ENCODE measurements at places on chromosomes 5 and 9.

GRCh38 chr9:130478736-130479575 lies 34.2 kb downstream of the ASS1 start:
- no peak for DNase-seq

- DNase-seq = no peak
Observed at GRCh38 chr9:3733039-3733408, 207.2 kb upstream of the RFX3 start.

GRCh38 chr5:105448271-105448670 lies 1885.7 kb upstream of the NUDT12 start:
- no peak for DNase-seq

GRCh38 chr5:175654807-175655206 lies 3.1 kb upstream of the HRH2 start:
- no peak for DNase-seq

DNA sequence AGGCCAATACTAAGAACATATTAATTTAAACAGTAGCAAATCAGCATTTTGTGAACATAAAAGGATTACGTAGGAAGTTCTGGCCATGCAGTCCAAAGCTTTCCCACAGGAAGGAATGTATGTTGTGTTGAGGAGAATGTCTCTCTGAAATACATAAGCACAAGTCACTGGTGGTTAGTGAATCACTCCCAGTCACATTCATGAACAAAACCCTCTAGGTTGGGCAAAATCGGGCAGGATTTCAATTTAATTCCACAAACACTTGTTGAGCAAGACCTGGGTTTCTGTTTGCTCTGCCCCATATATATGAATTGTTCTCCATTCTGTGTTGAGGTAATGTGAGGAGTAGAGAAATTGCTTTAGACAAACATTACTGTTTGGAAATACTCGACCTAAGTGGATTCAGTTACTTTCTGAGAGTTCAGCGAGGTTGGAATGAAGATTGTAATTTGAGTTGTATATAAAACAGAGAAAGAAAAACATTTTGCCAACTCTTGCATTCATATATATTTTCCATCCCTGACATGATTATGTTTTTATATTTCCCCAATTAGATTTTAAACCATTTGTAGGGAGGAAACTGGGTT lies 127.6 kb upstream of the RPS23 start:
- no peak for DNase-seq

- DNase-seq = no peak
Observed at GRCh38 chr5:79544131-79544530, 30.2 kb upstream of the HOMER1 start.

All from LoVo (cell line).